Islet precursor cell (in vitro differentiated cells): ENCODE measurements at places on chromosomes 11 and 22.

DNA sequence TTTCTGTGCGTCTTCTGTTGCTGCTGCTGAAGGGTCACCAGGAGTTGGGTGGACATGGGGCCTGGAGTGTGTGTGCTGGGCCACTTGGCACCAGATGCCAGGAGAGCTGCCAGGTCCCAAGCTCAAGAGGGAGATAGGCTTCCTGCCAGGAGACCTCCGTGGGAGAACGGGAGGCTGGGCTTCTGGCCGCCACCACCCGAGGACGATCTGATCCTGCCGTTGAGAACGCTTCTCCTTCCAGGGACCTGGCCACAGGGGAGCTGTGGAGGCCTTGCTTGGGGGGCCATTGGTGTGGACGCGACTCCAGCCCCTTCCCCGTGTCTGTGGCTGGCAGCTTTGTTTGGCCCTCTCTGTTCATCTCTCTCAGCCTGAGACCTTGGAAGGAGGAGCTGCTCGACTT, 2.4 kb downstream of the BRSK2 start:
- no peak for DNase-seq

GRCh38 chr11:12944889-12945288, 64.2 kb upstream of the RASSF10 start:
- no peak for DNase-seq

DNA sequence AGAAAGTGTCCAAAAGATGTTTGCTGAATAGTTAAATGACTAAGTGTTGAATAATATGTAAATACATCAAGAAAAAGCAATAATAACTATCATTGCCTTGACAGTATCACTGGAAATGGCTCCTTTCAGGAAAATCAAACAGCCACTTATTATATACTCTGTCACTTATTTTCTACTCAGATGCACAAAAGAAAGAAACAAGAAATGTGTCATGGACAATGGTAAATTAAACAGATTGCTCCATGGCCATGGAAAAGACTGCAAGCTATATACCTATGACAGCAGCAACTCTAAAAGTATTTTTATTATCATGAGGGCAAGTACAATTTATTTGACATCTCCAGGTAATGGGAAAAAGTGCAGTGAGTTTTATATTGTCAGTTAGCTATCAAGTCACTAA, 52.9 kb upstream of the GUCY1A2 start:
- no peak for DNase-seq

- no peak for DNase-seq
Measured at GRCh38 chr11:88246696-88247095, 71.5 kb upstream of the RAB38 start.
